Glomerular endothelial cell (primary cell): ENCODE measurements at places on chromosomes 4 and X. TPM values are rescaled to one million over a fixed set of nuclear protein-coding genes. Genes with fewer than 3 reads are reported as not detected.

TMEM156 gene
- total RNA-seq: 9.6 and 13.1 TPM in 2 replicates

PTCHD1 gene
- total RNA-seq: 0.12 and 0.19 TPM in 2 replicates

APOO gene
- 15.9 and 16.2 TPM in 2 replicates for total RNA-seq

SMIM31 gene
- not detected in 2 replicates for total RNA-seq

ODAM gene
- not detected in 2 replicates for total RNA-seq

GNRHR gene
- not detected in 2 replicates for total RNA-seq

TCEAL3 gene
- 17.3 and 19.0 TPM in 2 replicates for total RNA-seq

USP17L19 gene
- not detected in 2 replicates for total RNA-seq

SH3D19 gene
- total RNA-seq: 73.4 and 79.8 TPM in 2 replicates

CPE gene
- total RNA-seq: 6.6 and 10.2 TPM in 2 replicates

ADGRL3 gene
- total RNA-seq: 1.1 and 1.2 TPM in 2 replicates

CT45A5 gene
- total RNA-seq: not detected in 2 replicates

RWDD4 gene
- total RNA-seq: 15.6 and 16.8 TPM in 2 replicates

NRK gene
- 0.93 and 4.8 TPM in 2 replicates for total RNA-seq

MID1IP1 gene
- 18.7 and 24.4 TPM in 2 replicates for total RNA-seq

RPS6KA6 gene
- total RNA-seq: 0.29 and 0.34 TPM in 2 replicates

TRPC3 gene
- 0.18 TPM in 1 of 2 replicates, not detected in the other for total RNA-seq

ANOS1 gene
- total RNA-seq: 3.3 and 4.1 TPM in 2 replicates

SLITRK4 gene
- total RNA-seq: 3.4 and 4.3 TPM in 2 replicates

BTK gene
- not detected in 2 replicates for total RNA-seq

TMPRSS11D gene
- total RNA-seq: not detected in 2 replicates

CT45A7 gene
- total RNA-seq: not detected in 2 replicates

TBC1D1 gene
- total RNA-seq: 115 and 133 TPM in 2 replicates

MAOB gene
- 0.12 and 0.19 TPM in 2 replicates for total RNA-seq

CSAG2 gene
- total RNA-seq: not detected in 2 replicates

FGF13 gene
- total RNA-seq: 17.1 and 27.4 TPM in 2 replicates

NMU gene
- 0.58 and 1.7 TPM in 2 replicates for total RNA-seq

GLOD5 gene
- not detected in 2 replicates for total RNA-seq

RBMXL3 gene
- not detected in 2 replicates for total RNA-seq
